ENCODE measurements at places on chromosomes 2 and 18.

DNA sequence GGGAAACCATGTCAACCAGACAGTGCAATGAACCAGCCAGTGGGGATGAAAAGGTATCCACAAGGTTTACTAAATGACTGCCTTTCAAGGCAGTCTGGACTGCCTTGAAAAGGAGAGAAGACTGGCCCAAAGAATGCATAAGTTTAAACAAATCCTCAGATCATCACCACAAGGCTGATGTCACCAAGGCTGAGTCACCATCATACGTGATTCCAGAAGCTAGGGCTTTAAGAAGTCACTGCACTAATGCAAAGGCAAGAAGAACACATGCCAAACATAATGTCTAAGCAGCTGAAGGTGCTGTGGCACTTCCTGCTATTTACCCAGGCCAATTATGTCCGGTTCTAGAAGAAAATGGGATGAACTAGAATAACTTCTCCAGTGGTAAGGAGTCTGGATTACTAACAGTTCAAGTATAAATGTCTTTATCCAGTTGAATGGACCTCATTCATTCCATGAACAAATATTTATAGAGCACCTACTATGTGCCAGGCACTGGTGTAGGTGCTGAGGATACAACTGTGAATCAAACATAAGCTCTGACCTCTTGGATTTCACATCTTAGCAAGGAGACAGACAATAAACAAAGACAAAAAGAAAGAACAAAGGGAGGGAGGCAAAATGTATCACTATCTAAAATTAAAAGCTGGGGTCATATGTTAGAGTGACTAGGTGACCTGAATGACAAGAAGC is 37.6 kb upstream of the ONECUT2 start:
- DNase-seq, result no peak

- DNase-seq, result no peak
Measured at GRCh38 chr2:70920367-70920715, 15.4 kb upstream of the ATP6V1B1 start.

GRCh38 chr2:195442458-195443175 is 214.4 kb upstream of the SLC39A10 start:
- DNase-seq, result no peak

GRCh38 chr2:51628917-51629316 is 597.0 kb upstream of the NRXN1 start:
- no peak for DNase-seq

GRCh38 chr2:178237488-178238153 is 43.3 kb downstream of the OSBPL6 start:
- DNase-seq, result no peak

DNA sequence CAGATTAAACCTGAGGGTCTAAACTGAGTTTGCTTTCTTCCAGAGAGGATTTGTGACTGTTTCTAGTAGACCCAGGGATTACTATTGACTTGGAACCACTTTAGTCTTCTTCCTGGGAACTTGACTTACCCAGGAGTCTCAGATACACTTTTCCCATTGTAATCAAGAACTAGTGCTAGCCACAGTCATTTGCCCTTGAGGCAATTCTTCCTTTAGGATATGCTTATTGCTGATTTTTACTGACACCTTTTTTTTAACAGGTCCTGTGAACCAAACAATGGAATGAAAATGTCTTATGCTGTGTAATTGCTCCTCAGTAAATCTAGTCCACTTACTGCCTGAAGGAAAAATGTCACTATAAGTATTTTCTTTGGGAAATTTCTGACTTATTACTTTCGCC is 78.3 kb downstream of the TAF4B start:
- no peak for DNase-seq

DNA sequence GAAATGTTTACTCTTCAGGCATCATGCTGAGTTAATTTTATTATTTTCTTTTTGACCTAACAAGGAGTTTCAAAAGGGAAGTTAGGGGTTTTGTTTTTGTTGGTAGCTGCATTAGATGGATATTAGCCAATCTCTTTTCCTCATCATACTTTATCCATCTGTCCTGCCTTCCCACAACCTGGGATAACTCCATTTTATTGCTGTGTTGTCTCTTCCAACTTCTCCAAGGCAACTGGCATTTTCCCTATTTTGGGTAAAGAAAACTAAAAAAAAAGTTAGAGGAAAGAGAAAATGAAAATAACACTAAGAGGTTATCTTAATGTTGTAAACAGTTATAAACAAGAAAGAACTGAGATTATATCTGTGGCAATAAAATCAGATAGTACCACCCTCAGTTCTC is 147.0 kb downstream of the PID1 start:
- DNase-seq, result no peak

- no peak for DNase-seq
Measured at GRCh38 chr2:26070730-26071129, 36.8 kb downstream of the RAB10 start.

GRCh38 chr18:71136487-71136886 is 847.6 kb downstream of the SOCS6 start:
- no peak for DNase-seq

DNA sequence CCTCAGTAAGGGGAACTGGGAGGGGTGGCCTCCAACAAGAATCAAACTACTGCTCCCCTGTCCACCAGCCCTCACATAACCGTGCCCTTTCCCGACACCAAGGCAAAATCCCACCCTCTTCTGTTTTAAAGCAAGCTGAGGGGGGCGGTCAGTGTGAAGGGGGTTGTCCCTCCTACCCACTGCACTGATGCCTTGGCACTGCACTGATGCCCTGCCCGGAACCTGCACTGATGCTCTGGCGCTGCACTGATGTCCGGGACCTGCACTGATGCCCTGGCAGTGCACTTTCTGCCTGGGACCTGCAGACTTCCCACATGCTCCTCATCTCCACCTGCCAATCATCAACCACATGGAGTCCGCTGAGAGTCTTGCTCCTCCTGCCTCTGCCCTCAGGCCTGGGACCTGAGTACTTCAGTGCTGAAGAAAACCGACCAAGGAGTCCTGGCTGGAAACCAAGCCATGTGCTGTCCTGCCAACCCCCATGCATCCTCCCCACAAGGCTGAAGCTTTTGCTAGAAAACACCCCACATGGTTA is 179.5 kb downstream of the SMAD2 start:
- no peak for DNase-seq

GRCh38 chr18:2854875-2855274 is 8.1 kb downstream of the EMILIN2 start:
- DNase-seq, result no peak

DNA sequence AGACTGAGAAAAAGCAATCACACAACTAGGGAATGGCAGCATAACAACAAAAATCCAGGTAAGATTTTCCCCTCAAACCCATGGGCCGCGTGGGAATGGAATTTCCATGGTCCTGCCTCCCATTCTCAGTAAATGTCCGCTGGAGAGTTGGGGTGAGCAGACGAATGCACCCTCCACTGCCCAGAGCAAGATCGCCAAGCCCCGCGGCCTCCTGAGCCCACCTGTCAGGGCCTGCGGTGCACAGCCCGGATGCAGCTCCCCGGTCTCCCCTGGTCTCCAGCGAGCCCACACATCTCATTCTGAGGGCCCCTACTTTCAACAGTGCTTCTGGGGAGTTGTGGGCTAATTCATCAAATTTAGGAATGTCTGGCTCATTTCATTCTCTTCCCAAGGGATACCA is 327.4 kb upstream of the HS6ST1 start:
- DNase-seq, result no peak

GRCh38 chr2:105796131-105796638 is 51.5 kb downstream of the NCK2 start:
- DNase-seq, result no peak

GRCh38 chr2:204744506-204744905 is 199.2 kb downstream of the PARD3B start:
- DNase-seq, result no peak

GRCh38 chr2:230335461-230335863 is 8.5 kb downstream of the SP140L start:
- no peak for DNase-seq

DNA sequence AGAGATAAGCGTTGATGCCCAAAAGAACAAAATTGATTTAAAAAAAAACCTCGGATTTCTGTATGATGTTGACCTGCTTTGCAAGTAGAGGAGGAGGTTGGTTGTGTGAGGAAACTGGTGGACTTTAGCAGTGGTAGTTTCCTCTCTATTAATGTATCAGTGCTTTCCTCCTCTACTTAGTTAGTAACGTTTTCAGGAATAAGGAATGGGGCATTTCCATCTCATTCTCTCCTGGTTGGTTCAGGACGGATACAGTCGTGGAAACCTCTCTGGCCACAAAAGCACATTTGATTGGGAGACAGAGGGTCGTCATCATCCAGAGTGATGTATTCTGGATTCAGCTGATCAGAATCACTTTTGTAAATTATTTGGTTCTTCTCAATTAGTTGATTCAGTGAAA is 1.5 kb downstream of the FHOD3 start:
- DNase-seq, result no peak

DNA sequence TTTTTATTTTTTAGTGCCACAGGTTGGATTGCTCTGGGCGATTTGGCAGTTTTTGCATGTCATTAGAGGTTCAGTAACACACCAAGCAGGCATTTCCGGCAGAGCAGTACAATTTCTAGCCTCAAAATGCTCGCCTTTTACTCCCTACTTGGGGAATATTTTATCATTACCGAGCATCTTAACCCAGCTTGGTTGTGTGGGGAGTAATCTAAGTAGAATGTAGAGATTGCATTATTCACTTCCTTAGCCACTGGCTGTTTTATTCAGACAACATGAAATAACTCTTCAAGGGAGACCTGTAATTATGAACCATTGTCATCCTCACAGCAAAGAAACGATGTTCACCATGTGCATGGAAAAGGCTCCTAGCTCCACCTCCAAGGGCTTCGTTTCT is 13.1 kb downstream of the GRP start:
- no peak for DNase-seq

GRCh38 chr18:55787536-55788073 is 199.6 kb upstream of the TCF4 start:
- DNase-seq, result no peak

GRCh38 chr2:68290901-68291300 is 28.8 kb downstream of the CNRIP1 start:
- no peak for DNase-seq

- peak; percentile 63 for DNase-seq
Measured at GRCh38 chr2:201795607-201796477, 10.5 kb upstream of the CDK15 start.

DNA sequence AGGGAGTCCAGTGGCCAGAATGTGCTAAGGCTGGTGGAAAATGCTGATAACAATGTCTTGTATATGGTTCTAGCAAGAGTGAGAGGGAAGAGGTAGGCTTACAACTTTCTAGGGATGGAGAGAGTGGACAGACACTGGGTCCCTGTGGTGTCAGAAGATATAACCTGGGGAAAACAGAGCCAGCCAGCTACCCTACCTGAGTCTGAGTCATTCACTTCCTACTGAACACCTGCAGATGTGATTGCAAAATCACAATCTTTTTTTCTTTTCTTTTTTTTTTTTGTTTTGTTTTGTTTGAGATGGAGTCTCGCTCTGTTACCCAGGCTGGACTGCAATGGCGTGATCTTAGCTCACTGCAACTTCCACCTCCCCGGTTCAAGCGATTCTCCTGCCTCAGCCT is 7.3 kb downstream of the TET3 start:
- DNase-seq, result no peak

DNA sequence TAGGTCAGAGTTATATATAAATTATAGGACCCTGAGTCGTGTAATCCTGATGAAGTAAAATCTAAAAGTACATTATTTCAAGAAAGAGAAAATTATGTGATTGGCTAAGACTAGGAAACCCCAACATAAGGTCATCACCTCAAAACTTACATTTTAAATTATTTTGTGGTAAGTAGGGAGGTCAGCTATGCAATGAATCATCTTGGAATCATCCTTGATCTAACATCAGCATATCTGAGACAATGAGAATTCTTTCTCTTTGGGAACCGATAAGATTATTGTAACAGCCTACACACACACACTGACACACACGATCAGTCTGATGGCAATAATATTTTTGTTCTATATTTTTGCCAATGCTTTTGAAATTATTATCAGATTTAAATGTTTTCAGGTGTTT is 904.8 kb upstream of the CHAC2 start:
- no peak for DNase-seq

DNA sequence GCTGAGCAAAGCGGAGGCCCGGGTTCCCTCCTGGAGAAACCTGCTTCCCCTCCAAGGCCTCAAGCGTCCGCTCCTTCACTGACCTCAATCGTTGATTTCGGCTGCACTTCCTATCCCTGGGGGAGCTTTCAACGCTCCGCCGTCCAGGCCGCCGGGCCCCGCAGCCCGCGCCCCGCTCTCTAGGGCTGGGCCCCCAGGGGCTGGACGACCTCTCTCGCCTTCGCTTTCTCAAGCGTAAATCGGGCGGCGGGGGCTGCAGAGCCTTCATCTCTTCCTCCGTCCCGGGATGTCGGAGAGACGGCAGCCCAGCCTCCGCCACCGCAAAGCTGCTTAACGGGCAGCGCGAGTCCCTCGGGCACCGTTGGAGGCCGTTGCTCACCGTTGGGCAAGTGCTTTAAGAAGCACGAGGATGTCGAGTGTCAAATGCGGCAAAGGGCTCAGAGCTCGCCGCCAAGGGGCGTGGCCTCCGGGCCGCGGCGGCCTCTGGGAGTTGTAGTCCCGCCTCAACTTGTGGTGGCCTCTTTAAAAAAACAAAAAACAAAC is 8.5 kb downstream of the HES6 start:
- DNase-seq, result peak; percentile 84

- no peak for DNase-seq
Measured at GRCh38 chr2:237441605-237442274, 27.8 kb upstream of the COL6A3 start.

DNA sequence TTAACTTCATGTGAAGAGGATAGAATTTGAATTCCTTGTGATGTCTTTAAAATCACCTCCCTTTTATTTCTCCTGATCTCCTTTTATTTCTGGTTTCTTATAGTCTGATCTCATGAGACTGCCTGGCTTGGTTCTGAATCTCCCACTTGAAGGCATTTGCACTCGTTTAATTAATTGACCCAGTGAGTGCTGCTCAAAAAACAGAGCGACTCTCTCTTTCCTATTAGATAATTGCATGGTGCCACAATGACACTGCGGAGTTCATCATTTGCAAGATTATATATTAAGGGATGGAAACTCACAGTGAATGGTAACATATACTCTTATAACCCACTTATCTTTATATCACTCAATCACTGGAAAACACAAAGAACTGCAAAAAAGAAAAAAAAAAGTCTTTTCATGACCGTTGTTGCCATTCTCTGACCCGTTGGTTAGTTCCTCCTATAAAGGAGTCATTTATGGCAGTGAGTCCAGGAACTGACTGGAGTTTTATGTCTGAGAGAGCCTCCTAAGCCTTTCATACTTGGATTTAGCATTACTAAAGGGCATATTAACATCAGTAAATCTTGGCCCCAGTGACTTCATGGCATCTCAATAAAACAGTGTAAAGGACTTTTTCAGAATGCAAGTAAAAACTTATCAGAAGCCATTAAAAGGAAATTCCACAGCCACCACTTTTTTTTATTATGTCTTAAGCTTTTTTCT is 103.3 kb upstream of the EPHA4 start:
- DNase-seq, result no peak

GRCh38 chr2:151302879-151303278 is 13.4 kb upstream of the NMI start:
- no peak for DNase-seq
